ENCODE measurements at places on chromosomes 1 and 21.

DNA sequence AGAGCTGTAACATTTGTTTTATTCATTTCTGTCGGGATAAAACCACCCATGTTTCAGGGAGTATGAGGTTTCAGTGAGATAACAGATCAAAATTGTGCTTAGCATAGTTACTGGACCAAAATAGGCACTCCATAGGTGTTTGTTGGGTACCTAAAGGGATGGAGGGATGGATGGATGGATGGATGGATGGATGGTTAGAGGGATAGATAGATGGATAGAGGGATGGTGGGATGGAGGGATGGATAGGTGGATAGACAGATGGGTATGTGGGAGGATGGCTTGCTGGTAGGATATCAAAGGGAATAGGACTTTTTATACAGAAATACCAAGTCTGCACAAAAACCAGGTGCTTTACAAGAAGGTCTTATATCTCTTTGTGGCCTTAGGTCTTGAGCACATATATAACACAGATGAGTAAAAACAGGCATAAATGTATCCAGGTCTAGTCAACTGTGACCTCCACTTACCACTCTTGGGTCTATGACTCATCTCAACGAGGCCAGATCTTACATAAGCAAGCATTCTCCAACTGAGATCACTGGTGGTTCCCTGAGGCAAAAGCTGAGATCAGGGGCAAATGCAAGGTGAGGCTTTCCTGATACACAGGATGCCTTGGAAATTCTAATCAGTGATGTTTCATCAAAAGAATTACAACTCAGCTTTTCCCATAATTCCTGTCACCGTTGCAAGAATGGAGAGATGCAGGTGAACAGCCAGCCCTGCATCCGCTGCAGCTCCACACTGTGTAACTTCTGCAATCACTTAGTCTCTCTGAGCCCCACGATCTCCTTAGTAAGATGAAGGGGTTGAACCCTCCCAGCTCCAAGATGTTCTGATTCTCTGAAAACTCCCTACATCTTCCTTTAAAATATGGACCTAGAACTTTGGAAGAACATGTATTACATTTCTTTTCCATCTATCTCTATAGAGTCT lies 32.0 kb downstream of the PTAFR start:
- DNase-seq: no peak

DNA sequence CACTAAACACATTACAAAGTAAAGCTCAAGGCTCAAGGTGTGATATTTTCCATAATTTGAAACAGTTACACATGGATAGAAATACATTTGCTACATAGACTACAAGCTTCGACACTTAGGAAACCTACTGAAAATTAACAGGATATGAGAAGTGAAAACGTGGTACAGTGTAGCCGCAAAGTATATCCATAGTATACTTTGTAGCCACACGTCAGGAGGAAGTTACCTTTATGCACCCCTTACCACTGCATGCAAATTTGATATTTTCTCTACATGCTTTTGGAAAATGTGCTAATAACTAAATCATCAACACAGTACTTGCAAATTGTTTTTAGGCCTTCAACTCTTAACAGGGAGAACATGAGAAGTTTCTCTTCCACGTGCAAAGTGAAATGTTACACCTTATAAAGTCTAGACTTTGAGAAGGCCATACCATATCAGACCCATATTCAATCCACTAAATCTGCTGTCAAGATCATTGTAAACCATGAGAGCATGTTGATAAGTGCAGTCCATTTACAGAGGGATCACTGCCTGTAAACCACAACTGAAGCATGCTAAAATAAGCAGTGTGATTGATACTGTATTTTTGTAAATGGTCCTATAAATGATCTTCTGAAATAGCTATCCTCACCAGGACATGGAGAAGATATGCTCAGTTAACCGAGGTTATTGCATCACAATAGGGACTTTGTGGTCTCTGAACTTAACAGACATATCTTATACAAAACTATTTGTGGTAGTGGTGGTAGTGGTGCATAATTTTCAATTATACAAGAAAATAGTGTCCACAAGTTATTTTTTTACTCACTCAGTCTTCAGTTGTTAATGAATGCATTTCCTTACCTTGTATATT lies 64.7 kb downstream of the VAV3 start:
- DNase-seq: no peak

DNA sequence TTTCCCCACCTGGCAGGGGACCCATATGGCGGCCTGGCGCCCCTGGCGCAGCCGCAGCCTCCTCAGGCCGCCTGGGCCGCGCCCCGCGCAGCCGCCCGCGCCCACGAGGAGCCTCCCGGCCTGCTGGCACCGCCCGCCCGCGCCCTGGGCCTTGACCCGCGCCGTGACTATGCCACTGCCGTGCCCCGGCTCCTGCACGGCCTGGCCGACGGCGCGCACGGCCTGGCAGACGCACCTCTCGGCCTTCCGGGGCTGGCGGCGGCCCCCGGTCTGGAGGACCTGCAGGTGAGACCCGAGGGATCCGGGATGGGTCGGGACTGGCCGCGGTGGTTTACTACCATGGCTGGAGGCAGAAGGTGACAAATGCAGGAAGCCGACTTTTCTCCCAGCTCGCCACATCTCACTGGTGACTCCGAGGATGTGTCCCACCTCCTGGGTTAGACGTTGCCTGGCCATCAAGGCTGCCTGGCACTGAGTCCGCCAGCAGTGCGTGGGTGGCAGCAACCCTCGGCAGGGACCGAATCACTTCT lies 1.1 kb downstream of the TFAP2E start:
- DNase-seq: no peak

GRCh38 chr1:19480282-19480681 lies 5.1 kb downstream of the CAPZB start:
- no peak for DNase-seq

- no peak for DNase-seq
These were observed 193.8 kb downstream of the LMX1A start for GRCh38 chr1:165162671-165163241.

DNA sequence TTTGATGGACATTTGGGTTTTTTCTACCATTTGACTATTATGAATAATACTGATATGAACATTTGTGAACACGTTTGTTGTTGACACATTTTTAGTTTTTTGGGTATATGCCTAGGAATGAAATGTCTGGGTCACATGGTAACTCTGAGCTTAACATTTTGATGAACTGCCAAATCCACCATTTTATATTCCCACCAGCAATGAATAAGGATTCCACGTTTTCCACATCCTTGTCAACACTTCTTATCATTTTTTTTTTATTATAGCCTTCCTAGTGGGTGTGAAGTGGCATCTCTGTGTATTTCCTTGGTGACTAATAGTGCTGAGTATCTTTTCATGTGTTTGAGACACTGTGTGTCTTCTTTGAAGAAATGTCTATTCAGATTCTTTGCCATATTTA lies 67.6 kb downstream of the RASAL2 start:
- no peak for DNase-seq

DNA sequence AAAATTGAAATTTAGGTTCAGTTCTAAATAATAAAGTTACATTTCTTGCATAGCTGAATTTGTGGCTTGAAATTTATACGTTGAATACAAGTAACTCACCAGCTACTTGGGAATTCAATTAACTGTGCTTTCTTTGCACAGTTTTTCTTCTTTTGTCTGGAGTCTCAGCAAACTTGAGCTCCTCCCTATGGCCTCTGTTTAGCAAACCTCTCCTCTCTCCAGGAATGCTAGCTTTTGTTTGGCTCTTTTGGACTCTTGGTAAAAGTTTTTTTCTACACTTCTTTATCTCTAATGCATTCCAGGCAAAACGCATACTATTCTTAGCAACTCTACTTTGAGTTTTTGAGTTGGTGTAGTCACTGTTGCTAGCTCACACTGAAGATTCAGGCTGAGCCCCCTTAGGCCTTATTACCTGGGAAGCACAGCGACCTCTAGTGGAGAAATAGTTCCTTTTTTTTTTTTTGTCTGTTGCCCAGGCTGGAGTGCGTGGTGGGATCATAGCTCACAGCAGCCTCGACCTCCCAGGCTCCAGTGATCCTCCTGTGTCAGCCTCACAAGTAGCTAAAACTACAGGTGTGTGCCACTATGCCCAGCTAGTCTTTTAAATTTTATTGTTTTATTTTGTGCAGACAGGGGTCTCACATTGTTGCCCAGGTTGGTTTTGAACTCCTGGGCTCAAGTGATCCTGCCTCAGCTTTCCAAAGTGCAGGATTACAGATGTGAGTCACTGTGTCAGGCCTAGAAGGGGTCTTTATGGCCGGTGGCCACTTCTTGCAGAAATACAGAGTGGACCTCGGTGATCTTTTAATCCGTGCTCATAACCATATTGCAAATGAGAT lies 61.7 kb downstream of the CASQ2 start:
- DNase-seq: no peak

GRCh38 chr1:217747156-217747769 lies 116.1 kb downstream of the SPATA17 start:
- DNase-seq: no peak

GRCh38 chr1:41702771-41703170 lies 216.0 kb downstream of the HIVEP3 start:
- no peak for DNase-seq

- DNase-seq: no peak
These were observed 112.5 kb downstream of the NBPF12 start for GRCh38 chr1:147050654-147051053.

DNA sequence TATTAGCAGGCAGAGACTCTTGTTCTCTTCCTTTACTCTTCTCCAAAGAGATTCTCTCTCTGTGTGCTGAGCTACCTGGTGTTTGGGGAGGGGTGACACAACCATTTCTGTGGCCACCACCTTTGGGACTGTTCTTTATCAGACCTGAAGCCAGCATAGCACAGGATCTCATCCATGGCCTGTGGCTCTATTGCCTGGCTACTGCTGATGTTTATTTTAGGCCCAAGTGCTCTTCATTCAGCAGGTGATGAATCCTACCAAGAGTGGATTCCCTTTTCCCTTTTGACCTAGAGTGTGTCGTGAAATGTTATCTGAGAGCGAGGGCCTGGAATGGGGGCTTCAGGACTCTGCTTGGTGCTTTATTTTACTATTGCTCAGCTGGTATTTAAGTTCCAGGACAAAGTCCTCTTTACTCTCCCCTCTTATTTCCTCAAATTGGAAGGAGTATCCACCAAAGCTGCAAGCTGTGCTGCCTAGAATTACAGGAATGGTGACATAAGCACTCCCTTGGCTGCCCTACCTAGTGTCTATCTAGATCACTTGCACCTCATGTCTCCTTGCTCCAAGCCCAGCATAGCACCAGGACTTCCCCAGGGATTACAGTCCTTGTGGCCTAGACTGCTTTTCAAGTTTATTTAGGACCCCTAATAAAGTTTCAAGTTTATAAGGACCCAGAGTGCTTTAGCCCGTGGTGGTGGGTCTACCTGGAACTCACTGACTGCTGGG lies 94.7 kb upstream of the GPR52 start:
- no peak for DNase-seq

GRCh38 chr1:186983327-186983726 lies 154.6 kb downstream of the PLA2G4A start:
- DNase-seq: no peak

GRCh38 chr1:162578071-162578700 lies 16.7 kb downstream of the UAP1 start:
- no peak for DNase-seq

DNA sequence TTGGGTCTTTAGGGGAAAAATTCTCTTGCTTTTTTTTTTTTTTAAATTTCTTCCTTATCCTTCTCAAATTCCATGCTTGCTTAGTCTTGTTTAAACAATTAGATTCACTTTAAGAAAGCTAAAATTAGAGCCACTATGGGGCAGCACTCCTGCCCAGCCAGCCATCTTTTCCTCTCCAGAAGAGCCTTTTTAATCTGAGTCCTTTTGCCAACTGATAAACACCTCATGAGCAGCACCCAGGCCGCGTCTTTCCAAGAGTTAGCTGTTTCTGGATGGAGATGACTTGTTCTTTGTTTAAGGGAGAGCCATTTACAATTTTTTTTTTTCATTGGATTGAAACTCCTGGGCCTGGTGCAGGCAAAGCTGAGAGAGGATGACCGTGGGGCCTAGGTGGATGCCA lies 53.3 kb upstream of the TSPAN2 start:
- no peak for DNase-seq

DNA sequence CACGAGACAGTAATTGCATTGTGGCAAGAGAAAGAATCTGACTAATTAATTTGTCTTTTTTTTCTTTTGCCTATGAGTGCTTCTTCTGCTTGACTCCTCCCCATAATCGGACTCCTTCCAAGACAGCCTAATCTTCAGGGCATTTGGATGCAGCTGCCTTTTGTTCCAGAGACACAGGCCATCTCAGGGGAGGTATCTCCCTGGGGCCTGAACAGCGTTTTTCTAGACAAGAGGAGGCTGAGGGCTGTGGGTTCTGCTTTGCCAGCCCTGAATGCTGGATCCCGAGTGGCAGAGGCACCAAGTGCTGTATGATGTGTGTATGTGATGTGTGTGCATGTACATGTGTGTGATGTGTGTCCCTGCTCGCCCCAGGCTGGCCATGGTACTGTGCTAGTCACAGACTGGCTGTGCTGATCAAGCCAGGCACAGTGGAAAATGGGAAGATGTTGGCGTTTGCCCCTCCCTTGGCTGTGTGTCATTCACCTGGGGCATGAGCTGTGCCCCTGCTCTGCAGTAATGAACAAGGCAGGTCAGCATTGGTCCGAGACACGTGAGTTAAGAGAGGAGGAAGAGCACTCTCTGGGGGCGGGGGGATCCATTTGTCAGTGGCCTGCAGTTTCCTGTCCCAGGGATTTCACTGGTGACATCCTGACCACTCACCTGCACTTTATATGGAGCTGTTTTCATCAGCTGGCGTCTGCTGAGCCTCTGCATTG lies 77.2 kb downstream of the ADARB1 start:
- no peak for DNase-seq

DNA sequence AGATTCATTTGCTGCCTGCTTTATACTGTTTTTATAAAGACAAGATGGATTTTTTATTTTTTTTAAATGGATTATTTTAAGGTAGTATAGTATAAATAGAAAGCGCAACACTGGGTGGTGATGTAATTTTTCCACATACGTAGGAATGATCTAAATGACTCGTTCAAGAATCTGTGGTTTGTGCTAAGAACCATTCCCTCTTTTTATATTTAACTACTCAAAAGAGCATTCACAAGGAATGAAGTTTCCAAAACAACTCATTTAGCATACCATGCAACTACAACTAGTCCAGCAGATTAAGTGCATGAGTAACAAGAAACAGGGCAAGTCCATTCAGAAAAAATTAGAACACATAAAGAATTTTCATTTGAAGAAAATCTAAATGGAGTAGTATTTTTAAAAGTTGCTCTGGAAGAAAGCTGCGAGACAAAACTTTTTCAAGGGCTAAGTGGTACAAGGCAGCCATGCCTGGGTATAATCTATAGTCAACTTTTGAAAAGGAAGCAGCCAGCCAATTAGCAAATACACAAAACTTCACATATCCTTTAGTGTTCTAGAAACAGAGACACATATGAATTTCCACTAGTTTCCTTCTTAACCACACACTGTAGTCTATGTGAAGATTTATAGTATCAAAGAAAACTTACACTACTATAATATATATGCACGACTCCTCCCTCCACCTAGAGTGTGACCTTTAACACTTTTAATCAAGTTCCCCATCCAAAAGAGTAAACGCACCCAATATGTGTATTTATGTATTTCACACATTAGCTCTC lies 23.4 kb downstream of the GTF2B start:
- no peak for DNase-seq
